ENCODE measurements at places on chromosomes 7 and 10.
A peak's percentile ranks its signal among the peaks of the same experiment; 100 is the strongest.

- no peak for DNase-seq
Observed at GRCh38 chr7:156897673-156898072, 4.7 kb upstream of the LMBR1 start.

DNA sequence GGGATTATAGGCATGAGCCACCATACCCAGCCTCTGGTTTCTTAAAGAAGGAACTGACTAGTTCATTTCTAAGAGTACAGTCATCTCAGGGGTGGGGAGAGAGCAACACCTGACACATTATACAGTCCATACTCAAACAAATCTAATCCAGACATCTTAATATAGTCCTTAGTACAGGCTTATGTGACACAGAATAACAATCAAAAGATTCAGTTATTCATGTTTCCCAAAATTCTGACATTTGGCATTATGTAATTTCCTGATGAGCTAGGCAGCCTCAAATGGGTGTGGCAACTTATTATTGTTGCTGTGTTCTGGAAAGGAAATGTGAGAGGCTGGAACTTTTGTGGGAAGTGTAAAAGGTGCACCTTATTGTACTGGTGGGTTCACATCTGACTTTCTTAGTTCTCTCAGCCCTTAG is 116.3 kb downstream of the WDFY4 start:
- DNase-seq: no peak

- no peak for DNase-seq
Observed at GRCh38 chr7:90188281-90188680, 23.3 kb upstream of the STEAP2 start.

DNA sequence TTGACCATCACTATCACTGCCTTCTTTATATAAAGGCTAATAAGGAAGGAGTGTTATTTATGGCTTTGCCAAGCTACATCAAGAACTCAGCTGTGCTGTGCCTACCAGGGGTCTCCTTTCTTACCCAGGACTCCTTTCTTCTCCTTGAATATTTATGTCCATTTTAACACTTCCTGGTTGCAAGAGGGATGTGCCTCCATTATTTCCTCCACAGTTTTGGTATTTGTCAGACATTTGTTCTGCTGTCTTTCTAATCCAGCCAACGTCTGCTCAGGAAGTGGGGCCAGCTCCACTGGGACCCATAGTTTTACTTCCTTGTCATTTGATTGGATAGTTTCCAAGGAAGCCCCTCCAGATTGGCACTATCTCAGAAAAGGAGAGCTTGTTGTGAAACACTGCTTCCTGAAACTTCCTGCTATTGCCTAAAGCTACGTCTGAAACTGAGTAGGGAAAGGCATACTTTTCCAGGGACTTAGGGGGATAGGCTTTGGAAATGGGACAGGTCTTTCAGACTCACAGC is 6.6 kb upstream of the STRIP2 start:
- no peak for DNase-seq

DNA sequence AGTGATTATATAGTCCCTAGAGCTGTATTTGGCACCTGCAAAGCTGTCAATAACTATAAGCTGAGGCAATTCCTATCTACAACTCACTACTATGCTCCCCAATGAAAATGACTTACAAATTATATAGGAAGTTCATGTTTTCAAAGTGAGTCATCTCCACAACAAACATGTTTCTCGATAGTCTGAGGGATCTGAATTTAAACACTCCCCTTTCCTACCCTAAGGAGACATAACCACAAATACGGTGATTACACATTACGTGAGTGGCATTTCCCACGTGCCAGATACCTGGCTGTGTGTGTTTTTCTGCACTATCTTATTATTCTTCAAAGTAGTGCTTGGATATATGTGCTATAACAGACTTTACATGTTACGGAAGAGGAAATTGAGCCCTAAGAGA is 122.5 kb upstream of the C1QL3 start:
- DNase-seq: no peak

GRCh38 chr7:136878878-136879277 is 10.4 kb downstream of the CHRM2 start:
- DNase-seq: no peak

DNA sequence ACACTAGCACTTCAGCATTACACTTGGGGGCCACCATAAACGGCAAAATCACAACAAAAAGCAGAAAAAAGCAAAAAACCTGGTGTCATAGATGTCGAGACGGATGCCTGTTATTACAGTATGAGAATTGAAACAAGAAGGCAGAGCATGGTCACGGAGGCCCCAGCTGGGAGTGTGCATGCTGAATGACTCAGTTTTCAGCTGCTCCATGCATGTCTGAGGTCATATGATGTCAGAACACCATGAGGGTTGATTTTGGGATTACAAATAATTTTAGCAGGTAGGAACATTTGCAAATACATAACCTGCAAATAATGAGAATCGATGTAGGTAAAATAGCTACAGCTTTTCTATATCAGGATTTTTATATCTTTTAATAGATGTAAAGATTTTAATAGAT is 19.1 kb downstream of the ZMYND11 start:
- DNase-seq: no peak

DNA sequence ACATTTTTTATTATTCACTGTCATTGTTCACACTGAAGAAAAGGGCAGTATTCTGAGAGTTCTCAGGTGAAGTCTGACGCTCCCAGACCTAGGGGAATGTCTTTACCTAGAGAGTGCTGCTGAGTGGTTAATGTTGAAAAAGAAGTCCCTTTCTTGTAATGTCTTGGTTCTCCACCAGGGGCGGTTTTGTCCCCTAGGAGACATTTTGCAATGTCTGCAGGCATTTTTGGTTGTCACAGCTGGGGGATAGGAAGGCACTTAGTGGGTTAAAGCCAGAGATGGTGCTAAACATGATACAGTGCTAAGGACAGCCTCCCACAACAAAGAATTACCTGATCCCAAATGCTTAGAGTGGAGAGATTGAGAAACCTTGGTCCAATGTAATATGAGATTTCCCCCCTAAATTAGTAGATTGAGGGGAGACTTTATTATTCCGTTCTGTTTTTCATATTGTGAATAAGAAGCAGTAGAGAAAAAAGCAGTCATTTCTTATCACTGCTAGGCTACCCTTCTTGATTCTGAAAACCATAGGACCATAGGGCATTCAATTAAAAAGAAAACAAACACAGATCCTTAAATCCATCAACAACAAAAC is 13.1 kb downstream of the UMAD1 start:
- DNase-seq: no peak

GRCh38 chr10:11698691-11699549 is 43.3 kb upstream of the ECHDC3 start:
- DNase-seq: no peak

GRCh38 chr7:45986355-45987298 is 65.6 kb upstream of the IGFBP3 start:
- no peak for DNase-seq

- DNase-seq: no peak
Observed at GRCh38 chr7:43572516-43573049, 10.3 kb upstream of the STK17A start.

GRCh38 chr7:43444711-43445578 is 138.0 kb upstream of the STK17A start:
- DNase-seq: no peak

DNA sequence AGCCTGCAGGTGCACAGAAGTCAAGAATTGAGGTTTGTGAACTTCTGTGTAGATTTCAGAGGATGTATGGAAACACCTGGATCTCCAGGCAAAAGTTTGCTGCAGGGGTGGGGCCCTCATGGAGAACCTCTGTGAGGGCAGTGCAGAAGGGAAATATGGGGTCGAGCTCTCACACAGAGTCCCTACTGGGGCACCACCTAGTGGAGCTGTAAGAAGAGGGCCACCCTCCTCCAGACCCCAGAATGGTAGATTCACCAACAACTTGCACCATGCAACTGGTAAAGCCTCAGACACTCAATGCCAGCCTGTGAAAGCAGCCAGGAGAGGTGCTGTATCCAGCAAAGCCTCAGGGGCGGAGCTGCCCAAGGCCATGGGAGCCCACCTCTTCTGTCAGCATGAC is 205.8 kb downstream of the CCSER2 start:
- DNase-seq: no peak

DNA sequence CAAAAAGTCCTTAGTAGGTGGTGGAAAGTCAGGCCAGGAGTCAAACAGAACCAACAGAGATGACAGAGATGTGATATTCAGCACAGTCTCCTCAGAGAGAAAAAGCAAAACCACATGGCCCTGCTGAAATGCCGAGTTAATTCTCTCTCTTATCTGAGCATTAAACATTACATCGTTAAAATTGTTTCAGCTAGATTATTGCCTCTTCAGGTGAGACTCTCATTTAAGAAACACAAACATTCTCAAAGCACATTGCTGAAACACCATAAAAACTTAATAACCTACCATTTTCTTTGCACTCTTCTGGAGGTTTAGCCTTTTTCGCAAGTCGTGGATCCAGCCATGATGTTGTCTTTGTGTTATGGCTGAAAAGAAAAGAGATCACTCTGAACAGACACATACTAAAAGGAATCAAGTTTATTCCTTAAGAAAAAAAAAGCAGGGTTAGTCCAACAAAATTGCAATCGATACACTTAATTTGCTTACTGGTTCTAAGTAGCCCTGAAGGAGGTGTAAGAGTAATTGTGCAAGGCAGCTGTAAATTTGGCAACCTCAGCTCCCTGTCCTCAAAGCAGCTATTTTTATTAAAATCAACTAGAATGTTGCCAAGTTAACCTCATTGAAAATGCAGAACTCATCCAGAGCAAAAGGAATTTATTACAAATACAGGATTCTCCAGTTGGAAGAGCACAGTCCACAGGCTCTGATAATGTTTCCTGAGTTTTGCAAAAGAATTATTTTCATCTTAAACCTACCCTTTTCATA is 691.1 kb downstream of the PHTF2 start:
- DNase-seq: no peak

DNA sequence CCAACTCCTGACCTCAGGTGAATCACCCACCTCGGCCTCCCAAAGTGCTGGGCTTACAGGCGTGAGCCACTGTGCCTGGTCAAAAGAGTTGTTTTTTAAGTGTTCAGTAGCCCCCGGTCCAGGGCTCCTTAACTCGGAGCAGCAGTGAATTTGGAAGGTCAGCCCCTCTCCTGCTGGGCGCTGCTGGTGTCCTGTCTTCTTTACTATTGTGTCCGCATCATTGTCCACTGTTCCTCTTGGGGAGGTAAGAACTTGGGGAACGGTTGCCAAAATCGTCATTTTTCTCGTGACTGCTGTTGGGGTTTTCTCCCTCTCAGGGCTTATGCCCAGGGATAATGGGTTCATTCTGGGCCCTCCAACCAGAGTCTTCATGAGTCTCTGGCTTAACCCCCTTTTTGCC is 46.7 kb downstream of the CAMK1D start:
- DNase-seq: no peak

- no peak for DNase-seq
Observed at GRCh38 chr7:24572016-24572392, 1.2 kb upstream of the PALS2 start.

GRCh38 chr7:44973610-44974401 is 5.0 kb downstream of the MYO1G start:
- DNase-seq: no peak

DNA sequence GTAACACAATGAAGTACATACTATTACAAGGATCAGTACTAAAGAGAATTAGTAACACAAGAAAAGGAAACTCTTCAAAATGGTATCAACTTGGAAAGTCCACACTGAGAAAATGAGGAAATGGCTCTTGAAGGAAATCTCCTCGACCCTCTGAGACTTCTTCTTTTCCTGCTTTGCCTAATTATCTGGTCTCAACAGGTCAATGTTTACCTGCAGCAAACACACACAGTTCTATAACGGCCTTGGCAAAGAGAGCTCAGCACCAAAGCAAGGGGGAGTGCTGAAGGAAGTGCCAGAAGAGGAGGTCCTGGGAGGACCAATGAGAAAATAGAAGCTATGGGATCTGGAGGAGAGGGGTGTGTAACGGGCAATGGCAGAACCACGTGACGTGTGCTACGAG is 21.9 kb downstream of the CHCHD3 start:
- no peak for DNase-seq

GRCh38 chr7:90853205-90853604 is 257.1 kb downstream of the CDK14 start:
- DNase-seq: no peak

GRCh38 chr7:2710901-2711551 is 23.0 kb downstream of the AMZ1 start:
- DNase-seq: no peak

GRCh38 chr10:91238191-91238590 is 17.7 kb downstream of the PCGF5 start:
- DNase-seq: no peak

- DNase-seq: no peak
Observed at GRCh38 chr7:116588225-116588624, 63.4 kb downstream of the CAV1 start.

GRCh38 chr10:48400850-48401220 is 94.4 kb downstream of the MAPK8 start:
- DNase-seq: no peak

- no peak for DNase-seq
Observed at GRCh38 chr10:22244855-22245254, 27.0 kb upstream of the EBLN1 start.

GRCh38 chr7:88155756-88156155 is 64.1 kb downstream of the SRI start:
- DNase-seq: no peak

GRCh38 chr7:70588191-70588921 is 543.6 kb upstream of the GALNT17 start:
- no peak for DNase-seq

DNA sequence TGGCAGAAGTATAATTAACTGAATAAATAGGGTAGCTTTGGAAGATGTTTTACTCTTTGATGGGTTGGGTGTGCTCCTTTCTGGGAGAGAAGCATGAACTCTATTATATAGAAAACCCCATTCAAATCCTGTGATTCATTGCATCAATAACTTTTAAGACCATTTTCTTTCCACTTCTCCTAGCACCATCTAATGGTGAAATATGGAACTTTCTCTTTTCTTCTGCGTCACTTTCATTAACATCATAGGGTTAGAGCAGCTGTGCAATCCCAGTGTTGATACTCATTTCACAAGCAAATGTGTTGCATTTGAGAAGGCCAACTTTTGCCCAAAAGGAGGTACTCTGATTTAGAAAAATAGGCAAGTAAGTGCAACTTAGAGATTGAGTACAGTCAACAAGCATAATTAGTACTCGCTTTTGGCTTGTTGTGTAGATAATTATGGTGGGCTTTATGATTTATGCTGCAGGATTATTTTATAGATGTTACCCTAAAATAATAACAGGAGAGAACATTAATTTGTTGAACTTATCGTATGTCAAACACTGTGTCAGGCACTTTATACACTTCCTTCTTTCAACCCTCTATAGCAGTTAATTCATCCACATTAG is 92.9 kb downstream of the CPED1 start:
- DNase-seq: peak; percentile 67

- no peak for DNase-seq
Observed at GRCh38 chr7:26157520-26158105, 5.6 kb downstream of the NFE2L3 start.

- DNase-seq: no peak
Observed at GRCh38 chr10:62817766-62818425, 1.7 kb upstream of the EGR2 start.

DNA sequence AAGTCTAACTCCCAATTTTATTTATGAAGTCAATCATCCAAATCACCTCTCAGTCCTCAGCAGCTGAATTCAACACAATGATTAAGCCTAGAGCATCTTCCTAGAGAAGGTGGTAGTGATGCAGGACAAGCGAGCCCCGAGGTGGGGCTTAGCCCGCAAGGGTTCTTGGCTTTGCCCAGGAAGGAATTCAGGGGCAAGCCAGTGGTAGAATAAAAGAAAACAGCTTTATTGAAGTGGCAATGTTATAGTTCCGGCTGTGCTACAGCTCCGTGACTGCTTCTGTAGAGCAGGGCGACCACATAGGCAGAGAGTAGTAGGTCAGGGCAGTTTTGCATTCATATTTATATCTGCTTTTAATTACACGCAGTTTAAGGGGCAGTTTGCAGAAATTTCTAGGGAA is 18.1 kb downstream of the IL2RA start:
- no peak for DNase-seq
